Glutamatergic neuron (in vitro differentiated cells): ENCODE measurements at places on chromosomes 5 and 9. TPM values are rescaled to one million over a fixed set of nuclear protein-coding genes. Genes with fewer than 3 reads are reported as not detected.

- H3K27me3 ChIP-seq = peaks cover 3% of the 10 kb centered on the region
- peaks cover 11% of the 10 kb centered on the region for H3K4me1 ChIP-seq
- H3K27ac ChIP-seq = no peak overlapping the region
- DNase-seq = no peak
- no peak overlapping the region for H3K4me3 ChIP-seq
These were observed 114.8 kb upstream of the RASEF start for GRCh38 chr9:83177747-83178146.

The SLC6A3 gene
- 22.4 TPM for total RNA-seq

The FREM1 gene
- 1.7 TPM for total RNA-seq

The SETX gene
- total RNA-seq = 48.4 TPM

- no peak overlapping the region for H3K27ac ChIP-seq
- no peaks in the 10 kb centered on the region for H3K36me3 ChIP-seq
- H3K4me1 ChIP-seq = no peaks in the 10 kb centered on the region
- no peak for DNase-seq
- peaks cover 5% of the 10 kb centered on the region for H3K27me3 ChIP-seq
These were observed 22.7 kb downstream of the DNM1 start for GRCh38 chr9:128225770-128226411.

DNA sequence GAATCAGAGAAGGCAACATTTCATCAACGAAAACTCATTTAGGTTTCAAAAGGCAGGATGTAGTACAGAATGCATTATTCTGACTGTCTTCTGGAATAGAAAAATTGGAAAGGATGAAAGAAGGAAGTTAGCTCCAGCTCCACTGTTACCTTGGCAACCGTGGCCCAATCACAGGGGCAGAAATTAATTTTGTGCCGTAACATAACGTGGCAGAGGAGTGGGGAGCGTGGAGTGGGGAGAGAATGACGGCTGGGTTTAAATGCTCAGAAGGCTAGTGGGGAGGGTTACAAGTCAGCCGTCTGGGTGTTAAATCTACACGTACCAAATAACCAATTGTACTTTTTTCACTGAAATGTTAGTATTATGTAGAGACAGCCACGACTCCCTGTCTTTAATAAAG, 32.3 kb upstream of the EQTN start:
- no peaks in the 10 kb centered on the region for H3K4me1 ChIP-seq
- no peaks in the 10 kb centered on the region for H3K36me3 ChIP-seq
- H3K4me3 ChIP-seq = no peak overlapping the region
- H3K27ac ChIP-seq = no peak overlapping the region
- no peak for DNase-seq

The LCN6 gene
- not detected for total RNA-seq

DNA sequence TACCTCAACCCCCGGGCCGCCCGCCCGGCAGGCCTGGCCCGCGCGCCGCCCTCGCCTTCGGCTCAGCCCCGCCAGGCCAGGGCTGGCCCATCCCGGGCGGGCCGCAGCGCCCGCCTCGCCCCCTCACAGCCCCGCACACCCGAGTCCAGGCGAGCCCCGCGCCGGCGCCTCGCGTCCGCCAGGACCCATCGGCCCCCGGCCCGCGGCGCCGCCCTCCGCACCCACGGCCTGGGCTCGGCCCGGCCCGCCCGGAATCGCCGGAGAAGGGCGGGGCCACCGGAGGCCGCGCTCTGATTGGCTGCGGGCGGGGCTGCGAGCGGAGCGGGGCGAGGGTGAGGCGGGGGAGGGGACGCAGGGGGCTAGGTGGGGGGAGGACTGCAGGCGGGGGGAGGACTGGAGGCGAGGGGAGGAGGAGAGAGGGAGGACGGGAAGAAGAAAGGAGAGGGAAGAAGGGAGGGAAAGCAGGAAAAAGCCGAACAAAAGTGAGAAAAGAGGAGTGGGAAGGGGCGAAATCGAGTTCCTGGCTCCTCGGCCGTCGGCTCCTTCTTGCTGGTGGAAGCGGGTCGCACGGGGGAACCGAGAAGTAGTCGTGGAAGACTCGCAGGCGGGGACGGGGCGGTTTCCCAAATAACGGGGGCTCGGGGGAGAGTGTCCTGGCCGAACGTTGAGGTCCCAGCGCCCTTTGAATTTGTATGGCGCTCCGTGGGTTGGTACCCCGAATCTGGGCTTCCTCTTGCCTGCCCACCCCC, 472 bp upstream of the UBTD2 start:
- H3K4me3 ChIP-seq = peak overlapping the region; percentile 90
- peaks cover 8% of the 10 kb centered on the region for H3K27me3 ChIP-seq
- peak overlapping the region; percentile 95 for H3K27ac ChIP-seq
- peak; percentile 92 for DNase-seq

DNA sequence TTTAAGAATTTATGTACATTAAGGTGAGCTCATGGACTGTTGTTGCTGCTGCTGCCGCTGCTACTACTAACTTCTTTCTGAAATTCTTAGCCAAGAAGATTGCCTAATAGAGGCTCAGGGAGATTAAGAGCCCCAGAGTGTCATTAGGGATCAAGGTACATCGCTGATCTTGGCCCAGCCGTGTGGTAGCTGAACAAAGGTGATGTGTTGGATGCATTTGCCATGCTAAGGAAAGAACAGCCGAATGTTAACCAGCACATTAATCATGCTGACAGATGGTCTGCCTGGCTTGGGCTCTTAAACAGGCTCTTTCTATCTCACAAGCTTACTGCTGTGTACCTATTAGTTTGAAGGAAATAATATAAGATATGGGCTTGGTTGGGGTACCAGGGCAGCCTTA, 137.1 kb downstream of the KCTD16 start:
- peaks cover 2% of the 10 kb centered on the region for H3K4me1 ChIP-seq
- H3K36me3 ChIP-seq = no peaks in the 10 kb centered on the region
- H3K4me3 ChIP-seq = no peak overlapping the region
- no peaks in the 10 kb centered on the region for H3K27me3 ChIP-seq
- DNase-seq = no peak
- H3K27ac ChIP-seq = peak overlapping the region; percentile 65

- H3K36me3 ChIP-seq = no peaks in the 10 kb centered on the region
- peaks cover 30% of the 10 kb centered on the region for H3K4me1 ChIP-seq
These were observed 12.9 kb downstream of the CXCL14 start for GRCh38 chr5:135565725-135566421.

DNA sequence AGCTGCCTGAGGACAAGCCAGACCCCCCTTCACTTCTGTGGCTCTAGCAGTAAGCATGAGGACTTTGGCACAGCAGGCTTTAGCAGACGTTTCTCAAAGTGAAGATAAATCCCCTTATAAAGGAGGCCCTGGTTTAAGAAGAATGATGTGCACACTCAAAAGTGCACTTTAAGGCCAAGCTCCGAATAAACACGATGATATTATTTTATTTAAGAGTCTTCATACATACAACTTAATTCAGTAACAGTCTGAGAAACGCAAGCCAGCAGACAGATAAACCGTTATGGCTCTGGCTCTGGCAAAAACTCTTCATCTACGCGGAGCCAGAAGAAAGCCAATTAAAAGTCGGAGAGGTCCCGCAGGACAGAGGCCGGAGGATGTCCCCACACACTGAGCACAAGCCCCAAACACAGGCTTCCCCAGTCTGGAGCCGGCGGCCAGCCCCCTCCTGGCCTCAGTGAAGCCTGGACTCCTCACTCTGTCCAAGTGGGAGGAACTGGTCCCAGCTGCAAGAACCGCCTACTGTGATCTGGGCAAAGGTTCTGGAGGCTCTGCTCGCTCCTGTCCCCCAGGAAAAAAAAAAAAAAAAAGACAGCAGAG, 44.6 kb downstream of the ADAMTS2 start:
- DNase-seq = no peak
- no peak overlapping the region for H3K4me3 ChIP-seq
- no peak overlapping the region for H3K27ac ChIP-seq
- peaks cover 15% of the 10 kb centered on the region for H3K4me1 ChIP-seq
- H3K27me3 ChIP-seq = peaks cover 2% of the 10 kb centered on the region

GRCh38 chr5:152584103-152584502, 179.0 kb upstream of the NMUR2 start:
- no peak overlapping the region for H3K27ac ChIP-seq
- H3K4me1 ChIP-seq = no peaks in the 10 kb centered on the region
- no peak overlapping the region for H3K4me3 ChIP-seq
- peaks cover 2% of the 10 kb centered on the region for H3K27me3 ChIP-seq
- peaks cover 7% of the 10 kb centered on the region for H3K36me3 ChIP-seq

DNA sequence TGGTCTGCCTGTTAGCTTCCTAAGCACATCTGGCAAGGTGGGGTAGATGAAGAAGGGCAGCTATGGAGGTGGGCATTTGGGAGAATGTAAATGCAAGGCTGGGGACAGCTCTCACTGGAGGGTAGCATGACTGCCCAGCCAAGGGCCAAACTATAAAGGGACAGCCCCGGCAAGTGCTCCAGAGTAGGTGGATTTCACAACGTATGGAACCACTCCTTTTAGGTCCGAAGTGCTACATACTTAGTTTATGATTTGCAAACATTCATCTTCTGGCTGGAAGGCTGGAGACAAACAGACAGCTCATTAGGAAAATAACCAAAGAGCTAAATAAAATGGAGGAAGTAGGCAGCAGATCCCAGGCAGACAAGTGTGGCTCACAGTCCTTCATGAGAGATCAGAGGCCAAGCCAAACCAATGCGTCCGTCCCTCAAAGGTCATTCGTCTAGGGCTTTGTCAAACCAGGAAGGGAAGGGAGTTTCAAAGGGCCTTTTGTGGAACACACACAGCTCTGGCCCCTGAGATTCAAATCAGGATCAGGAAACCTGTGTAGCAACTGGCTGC, 42.5 kb upstream of the GLRX start:
- H3K27me3 ChIP-seq = peaks cover 11% of the 10 kb centered on the region
- H3K4me3 ChIP-seq = no peak overlapping the region
- H3K36me3 ChIP-seq = peaks cover 4% of the 10 kb centered on the region
- no peak for DNase-seq

DNA sequence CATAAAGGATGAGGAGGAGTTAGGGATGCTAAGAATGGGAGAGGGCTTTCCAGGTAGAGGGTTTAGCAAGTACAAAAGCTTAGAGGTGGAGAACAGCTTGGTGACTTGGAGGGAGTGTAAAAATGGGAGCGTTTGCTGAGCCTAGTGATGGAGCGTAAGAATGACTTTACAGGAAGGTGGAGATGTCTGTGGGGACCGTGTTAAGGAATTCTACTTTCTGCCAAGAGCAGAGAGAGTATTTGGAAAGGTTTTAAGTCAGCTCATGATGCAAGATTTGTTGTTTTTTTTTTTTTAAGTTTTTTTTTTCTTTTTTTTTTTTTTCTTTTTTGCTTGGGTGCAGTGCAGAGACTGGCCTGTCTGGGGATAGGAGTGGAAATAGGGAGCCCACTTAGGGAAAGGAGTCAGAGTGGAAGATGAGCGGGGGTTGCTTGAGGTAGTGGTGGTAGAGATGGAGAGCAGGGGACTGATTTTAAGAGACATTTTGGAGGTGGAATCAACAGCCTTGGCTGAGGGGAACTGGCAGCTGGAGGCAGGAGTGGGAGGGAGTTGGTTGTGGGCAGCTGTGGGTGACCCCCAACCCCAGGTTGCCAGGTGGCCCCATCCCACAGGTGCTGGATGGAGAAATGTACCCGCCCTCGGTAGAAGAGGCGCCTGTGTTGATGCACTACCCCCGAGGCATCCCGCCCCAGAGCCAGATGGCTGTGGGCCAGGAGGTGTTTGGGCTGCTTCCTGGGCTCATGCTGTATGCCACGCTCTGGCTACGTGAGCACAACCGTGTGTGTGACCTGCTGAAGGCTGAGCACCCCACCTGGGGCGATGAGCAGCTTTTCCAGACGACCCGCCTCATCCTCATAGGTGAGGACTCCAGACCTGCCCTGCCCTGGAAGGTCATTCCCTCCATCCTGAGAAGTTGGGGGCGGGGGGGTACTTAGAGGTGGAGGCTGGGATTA, 12.4 kb downstream of the PTGS1 start:
- no peak overlapping the region for H3K4me3 ChIP-seq
- H3K27ac ChIP-seq = no peak overlapping the region
- no peaks in the 10 kb centered on the region for H3K4me1 ChIP-seq

DNA sequence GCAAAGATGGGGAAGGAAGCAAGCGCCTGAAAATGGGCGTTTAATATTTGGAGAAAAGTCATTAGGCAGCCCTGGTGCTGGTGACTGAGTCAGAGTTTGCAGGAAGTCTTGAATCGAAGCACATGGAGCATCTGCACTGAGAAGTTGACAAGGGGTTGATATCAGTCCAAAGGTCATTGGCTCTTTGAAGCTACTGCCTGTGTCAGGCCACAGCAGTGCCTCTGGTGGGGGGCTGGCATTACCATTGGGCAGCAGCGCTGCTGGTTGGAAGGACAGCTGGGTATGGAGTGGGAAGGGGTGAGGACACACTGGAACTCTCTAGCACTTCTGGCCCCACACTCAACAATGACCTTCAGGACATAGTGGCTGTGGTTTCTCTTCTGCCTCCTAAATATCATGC, 150.4 kb upstream of the ERCC6L2 start:
- no peaks in the 10 kb centered on the region for H3K4me1 ChIP-seq
- H3K27me3 ChIP-seq = no peaks in the 10 kb centered on the region
- no peak overlapping the region for H3K4me3 ChIP-seq
- peaks cover 4% of the 10 kb centered on the region for H3K36me3 ChIP-seq

The CDH10 gene
- total RNA-seq = 3.0 TPM

The PIGO gene
- 19.0 TPM for total RNA-seq

The LPAR1 gene
- 0.56 TPM for total RNA-seq

- peaks cover 4% of the 10 kb centered on the region for H3K36me3 ChIP-seq
- H3K4me3 ChIP-seq = no peak overlapping the region
- H3K27me3 ChIP-seq = peaks cover under 1% of the 10 kb centered on the region
- DNase-seq = no peak
These were observed 205.0 kb downstream of the CRB2 start for GRCh38 chr9:123561046-123561445.

DNA sequence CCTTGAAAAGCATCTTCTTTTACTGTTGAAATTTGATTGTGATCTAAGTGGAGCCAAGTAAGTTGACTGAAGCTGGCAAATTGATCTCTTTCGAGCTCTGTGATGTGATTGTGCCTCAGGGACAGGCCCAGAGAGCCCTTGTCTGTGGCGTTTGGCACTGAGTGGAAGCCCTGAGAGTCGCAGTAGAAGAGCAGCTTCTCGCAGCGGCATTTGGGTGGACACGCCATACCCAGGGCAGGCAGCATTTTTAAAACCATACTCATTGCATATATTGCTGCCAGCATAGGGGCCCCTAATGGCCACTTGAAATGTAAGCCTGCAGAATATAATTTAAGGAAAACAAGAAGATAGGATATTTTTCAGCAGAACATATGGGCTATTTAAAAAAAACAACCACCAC, 894 bp downstream of the LRRTM2 start:
- H3K27ac ChIP-seq = peak overlapping the region; percentile 97
- H3K4me1 ChIP-seq = peaks cover 57% of the 10 kb centered on the region

- no peak overlapping the region for H3K27ac ChIP-seq
- H3K27me3 ChIP-seq = no peaks in the 10 kb centered on the region
- H3K4me3 ChIP-seq = no peak overlapping the region
- H3K36me3 ChIP-seq = peaks cover 15% of the 10 kb centered on the region
These were observed 24.2 kb upstream of the NPR3 start for GRCh38 chr5:32686799-32687498.

The SPATA6L gene
- 0.59 TPM for total RNA-seq

GRCh38 chr5:54965806-54966205, 19.6 kb downstream of the ESM1 start:
- no peaks in the 10 kb centered on the region for H3K4me1 ChIP-seq
- no peak overlapping the region for H3K27ac ChIP-seq
- no peaks in the 10 kb centered on the region for H3K36me3 ChIP-seq
- no peak for DNase-seq
- peaks cover 2% of the 10 kb centered on the region for H3K27me3 ChIP-seq

GRCh38 chr5:57231607-57232006, 57.7 kb downstream of the GPBP1 start:
- H3K27me3 ChIP-seq = no peaks in the 10 kb centered on the region
- no peak overlapping the region for H3K27ac ChIP-seq
- no peaks in the 10 kb centered on the region for H3K4me1 ChIP-seq

GRCh38 chr5:178323541-178323865, 90.9 kb upstream of the PHYKPL start:
- no peak overlapping the region for H3K27ac ChIP-seq
- peaks cover 11% of the 10 kb centered on the region for H3K27me3 ChIP-seq
- no peaks in the 10 kb centered on the region for H3K36me3 ChIP-seq
- H3K4me1 ChIP-seq = peaks cover 17% of the 10 kb centered on the region
- no peak overlapping the region for H3K4me3 ChIP-seq

The PRRX2 gene
- 2.3 TPM for total RNA-seq
